ENCODE measurements at places on chromosomes 1 and 21.

DNA sequence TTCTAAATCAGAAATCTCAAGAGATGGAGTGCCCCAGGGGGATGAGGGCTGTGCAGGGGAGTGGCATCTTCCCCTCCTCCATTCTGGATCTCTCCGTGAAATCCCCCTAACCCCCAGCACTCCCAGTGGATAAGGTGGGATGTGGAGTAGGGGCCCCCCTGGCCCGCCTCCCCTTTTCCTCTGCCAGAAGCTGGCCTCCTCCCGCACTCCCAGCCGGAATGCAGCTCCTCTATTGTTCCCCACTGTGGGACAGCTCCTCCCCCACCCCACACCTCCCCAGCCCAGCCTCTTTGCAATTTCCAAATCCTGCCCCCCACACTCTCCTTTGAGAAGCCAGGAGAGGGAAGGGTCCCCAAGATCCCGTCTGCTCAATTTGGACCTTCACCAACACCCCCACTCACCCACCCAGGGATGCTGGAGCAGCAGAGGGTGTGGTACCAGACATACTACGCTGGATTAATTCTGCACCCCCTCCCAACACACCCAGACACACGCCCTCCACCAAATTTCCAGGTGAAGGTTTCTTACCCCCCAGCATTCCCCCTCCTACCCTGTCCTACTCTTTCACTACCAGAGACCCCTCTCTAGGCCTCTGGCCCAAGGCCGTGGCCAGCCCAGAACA, 1.9 kb downstream of the MEX3A start:
- DNase-seq = no peak

GRCh38 chr21:45084881-45085536, 10.6 kb downstream of the ADARB1 start:
- DNase-seq = no peak

- DNase-seq = no peak
Observed at GRCh38 chr21:31176725-31177124, 138.4 kb upstream of the KRTAP19-8 start.

GRCh38 chr1:156668801-156669637, 8.2 kb downstream of the NES start:
- no peak for DNase-seq

DNA sequence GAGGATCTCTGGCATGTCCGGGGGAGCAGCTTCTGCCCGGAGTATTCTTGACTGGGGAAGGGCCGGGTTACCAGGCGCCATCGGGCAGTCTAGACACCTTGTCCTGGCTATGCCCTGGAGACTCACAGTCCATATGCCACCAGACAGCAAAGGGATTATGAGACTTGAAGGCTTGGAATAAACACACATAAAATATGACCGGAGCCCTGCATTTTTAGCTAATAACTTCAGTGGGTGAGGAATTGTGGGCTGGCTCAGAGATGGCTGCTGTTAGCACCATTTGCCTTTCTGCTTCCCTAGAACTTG, 15.5 kb downstream of the NTPCR start:
- no peak for DNase-seq

DNA sequence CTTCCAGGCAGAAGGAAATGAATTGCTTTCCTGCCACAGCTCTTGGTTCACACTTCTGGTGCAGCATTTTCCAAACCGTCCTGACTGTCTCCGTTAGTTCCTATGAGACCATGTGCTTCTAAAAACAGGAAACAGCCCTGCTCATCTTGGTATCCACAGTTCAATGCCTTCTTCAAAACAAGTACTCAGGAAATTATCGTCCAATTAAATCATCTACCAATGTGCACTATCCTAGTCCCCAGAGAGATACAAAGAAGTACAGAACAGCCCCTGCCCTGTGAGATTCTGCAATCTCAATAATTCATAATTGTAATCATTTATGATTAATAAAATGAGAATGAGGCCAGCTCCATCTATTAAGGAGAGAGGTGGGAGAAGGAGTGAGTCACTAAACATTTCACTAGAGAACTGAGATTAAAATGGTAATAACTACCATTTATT, 11.2 kb downstream of the CLEC20A start:
- no peak for DNase-seq

- DNase-seq = no peak
Observed at GRCh38 chr1:87473203-87473661, 144.6 kb downstream of the LMO4 start.

DNA sequence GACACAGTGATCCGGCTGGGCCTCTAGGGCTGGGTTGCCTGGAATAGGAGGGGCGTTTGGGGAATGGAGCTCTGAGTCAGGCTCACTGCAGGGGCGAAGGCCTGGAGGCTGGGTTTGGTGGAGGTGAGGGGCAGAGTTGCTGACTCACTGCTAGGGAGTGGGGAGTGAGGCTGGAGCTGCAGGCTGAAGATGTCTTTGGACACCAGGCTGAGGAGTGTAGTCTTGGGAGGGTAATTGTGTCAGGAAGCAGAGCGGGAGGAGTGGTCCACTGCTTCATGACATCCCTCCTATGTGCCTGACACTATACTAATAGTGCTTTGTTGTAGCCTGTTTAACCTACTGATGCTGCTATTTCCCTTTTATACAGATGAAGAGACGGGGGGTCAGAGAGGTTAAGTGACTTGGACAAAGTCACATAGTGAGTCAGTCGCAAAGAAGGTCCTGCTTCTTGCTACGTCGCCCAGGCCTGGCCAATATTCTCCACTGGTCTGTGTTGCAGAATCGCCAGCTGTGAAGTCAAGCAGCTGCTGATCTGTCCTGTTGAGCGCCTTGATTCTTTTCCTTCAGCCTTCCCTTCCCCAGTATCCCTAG, 13.6 kb downstream of the ACTL8 start:
- no peak for DNase-seq

DNA sequence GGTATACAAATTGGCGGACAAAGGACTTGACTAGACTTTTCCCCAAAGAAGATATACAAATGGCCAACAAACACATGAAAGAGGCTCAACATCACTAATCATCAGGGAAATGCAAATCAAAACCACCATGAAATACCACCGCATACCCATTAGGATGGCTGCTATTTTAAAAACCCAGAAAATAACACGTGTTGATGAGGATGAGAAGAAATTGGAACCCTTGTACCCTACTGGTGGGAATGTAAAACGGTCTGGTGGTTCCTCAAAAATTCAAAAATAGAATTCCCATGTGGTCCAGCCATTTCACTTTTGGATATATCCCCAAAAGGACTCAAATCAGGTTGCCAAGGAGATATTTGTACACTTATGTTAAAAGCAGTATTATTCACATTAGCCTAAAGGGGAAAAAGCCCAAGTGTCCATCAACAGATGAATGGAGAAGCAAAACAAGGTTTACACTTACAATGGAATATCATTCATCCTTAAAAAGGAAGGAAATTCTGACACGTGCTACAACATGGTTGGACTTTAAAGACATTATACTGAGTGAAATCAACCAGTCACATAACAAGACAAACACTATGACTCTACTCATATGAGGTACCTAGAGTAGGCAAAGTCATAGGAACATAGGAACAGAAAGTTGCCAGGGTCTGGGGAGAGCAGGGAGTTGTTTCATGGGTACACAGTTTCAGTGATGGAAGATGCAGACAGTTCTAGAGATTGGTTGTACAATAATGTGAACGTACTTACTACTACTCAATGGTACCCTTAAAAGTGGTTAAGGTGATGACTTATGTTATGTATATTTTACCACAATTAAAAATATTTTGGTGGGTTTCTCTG, 17.0 kb downstream of the CD34 start:
- DNase-seq = no peak

DNA sequence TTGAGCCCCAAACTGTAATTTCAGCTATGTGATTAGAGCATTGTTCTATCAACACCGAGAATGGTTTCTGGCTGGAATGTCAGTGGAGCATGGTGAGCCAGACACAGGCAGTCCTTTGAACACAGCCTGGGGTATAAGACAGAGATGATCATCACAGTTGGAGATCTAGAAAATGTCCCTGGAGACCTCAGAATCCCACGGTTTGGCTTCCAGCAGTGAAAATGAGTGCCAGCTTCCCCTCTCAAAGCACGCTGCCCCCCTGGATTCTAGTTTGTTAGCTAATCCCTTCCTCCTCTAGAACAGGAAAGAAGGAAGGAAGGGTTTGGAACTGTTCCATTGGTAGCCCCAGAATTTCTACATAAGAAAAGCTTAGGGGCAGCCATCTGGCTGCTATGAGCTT, 59.9 kb upstream of the JAK1 start:
- no peak for DNase-seq

- DNase-seq = no peak
Observed at GRCh38 chr21:45408801-45409261, 3.9 kb downstream of the COL18A1 start.

DNA sequence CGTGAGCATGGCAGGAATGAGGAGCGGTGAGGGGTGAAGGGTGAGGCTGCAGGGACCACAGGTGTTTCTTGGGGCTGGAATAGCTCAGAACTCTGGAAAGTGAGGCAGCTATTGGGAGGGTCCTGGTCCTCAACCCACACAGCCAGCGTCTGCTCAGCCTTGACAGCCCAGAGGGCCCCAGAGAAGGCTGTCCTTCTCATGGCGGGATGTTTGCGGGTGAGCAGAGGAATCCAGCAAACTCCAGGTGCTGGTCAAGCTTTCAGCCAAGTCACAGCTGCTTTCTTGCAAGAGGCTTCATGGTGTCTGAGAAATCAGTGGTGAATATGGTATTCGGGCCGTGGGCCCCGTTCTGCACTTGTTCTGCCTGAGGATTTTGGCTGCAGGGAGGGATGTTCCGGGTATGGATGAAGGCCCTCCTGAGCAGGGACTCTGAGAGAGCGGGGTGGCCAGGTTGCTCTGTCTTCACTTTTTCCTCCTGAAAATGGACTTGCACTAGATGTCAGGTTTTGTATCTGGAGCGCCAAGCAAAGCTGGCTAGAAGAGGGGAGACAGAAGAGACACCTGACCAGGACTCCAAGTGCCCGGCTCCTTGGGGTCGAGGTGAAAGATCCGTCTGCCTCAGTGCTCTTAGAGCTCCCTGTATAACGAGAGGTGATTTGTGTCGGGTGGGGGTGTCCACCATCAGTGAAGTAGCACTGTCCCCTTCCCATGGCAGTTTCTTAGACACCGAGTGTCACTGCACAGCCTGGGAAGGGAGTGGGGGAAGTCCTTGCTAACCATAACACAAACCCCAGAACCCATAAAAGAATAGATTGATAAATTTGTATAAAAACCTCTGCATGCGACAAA, 139.9 kb downstream of the PEX14 start:
- no peak for DNase-seq

GRCh38 chr1:10685808-10686403, 110.5 kb downstream of the CASZ1 start:
- no peak for DNase-seq

- DNase-seq = peak; percentile 45
Observed at GRCh38 chr21:34889320-34889675, 159.8 kb downstream of the RUNX1 start.

- DNase-seq = no peak
Observed at GRCh38 chr1:236141447-236142252, 689 bp upstream of the GPR137B start.

DNA sequence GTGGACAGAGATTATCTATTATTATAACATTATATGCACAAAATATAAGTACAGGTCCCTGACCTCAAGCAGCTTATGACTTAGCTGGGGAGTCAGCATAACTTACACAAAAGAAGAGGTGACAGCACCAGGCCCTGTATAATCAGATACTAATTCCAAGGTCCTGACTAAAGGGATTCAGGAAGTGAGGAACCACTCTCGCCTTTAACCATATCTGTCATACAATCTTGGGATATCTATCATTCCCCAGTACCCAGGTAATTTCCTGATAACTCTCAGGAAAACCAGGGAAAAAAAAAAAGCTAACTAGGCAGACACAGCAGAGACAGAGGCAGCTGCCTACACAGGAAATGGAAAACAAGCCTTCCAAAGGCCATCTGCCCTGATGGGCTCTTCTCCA, 78.5 kb upstream of the CAMK1G start:
- DNase-seq = no peak

DNA sequence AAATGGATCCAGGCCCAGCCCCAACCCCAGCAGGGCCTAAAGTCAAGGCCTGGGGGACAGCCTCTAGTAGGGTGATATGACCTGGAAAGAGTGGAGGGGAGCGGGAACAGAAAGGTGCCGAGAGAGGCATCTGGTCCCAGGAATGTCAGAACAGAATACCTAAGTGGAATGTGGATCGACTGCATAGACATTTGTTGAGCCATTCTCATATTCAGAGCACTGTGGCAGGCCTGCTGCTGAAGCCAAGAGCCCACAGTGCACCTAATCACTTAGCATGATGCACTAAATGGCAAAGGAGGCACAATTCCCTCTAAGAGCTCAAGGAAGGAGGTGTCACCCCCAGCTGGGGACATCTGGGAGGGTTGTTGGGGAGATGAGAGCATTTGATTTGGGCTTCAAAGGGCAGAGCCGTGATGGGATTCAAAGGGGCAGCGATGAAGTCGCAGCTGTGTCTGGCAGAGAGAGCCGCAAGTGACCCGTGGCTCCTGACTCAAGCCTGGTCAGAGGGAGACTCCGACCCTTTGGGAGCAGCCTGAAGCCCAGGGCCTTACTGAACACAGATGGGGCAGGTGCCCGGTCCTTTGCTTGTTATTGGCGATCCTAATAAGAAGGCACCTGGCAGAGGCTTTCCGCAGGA, 8.6 kb upstream of the PKP1 start:
- no peak for DNase-seq
